ENCODE measurements at places on chromosomes 1 and 21.

- no peak for DNase-seq
These were observed 22.1 kb downstream of the UCK2 start for GRCh38 chr1:165849353-165850133.

- no peak for DNase-seq
These were observed 1.4 kb downstream of the ORC1 start for GRCh38 chr1:52402860-52403240.

GRCh38 chr1:41101950-41102607 lies 80.6 kb upstream of the SLFNL1 start:
- DNase-seq = no peak

DNA sequence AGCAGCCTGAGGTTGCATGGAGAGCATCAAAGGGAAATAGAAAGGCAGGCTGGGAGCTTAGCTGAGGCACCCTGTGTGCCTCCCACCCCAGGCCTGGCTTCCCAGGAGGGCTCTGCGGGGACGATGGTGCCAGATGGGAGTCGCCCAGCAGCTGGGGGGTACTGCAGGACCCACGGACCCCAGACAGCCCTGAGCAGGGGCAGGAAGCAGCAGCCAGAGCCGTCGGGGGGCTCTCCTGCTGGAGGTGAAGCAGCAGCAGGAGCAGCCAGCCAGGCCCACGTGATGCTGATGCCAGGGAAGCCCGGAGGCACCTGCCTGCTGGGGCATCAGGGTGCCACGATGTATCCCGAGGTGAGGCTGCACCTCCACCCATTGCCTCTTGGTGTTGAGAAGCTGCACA lies 20.4 kb downstream of the RAP1GAP start:
- no peak for DNase-seq

- DNase-seq = no peak
These were observed 22.6 kb upstream of the FCGR2A start for GRCh38 chr1:161482610-161483009.

- no peak for DNase-seq
These were observed 62.1 kb downstream of the GLUL start for GRCh38 chr1:182329471-182329870.

GRCh38 chr1:19091196-19091953 lies 118.7 kb downstream of the UBR4 start:
- no peak for DNase-seq

GRCh38 chr1:5597171-5597850 lies 394.9 kb downstream of the NPHP4 start:
- no peak for DNase-seq

- no peak for DNase-seq
These were observed 48.9 kb downstream of the CHML start for GRCh38 chr1:241591317-241591716.

- DNase-seq = no peak
These were observed 273.8 kb upstream of the ESRRG start for GRCh38 chr1:216997069-216997468.

- DNase-seq = no peak
These were observed 50.7 kb upstream of the EDARADD start for GRCh38 chr1:236343246-236343870.

DNA sequence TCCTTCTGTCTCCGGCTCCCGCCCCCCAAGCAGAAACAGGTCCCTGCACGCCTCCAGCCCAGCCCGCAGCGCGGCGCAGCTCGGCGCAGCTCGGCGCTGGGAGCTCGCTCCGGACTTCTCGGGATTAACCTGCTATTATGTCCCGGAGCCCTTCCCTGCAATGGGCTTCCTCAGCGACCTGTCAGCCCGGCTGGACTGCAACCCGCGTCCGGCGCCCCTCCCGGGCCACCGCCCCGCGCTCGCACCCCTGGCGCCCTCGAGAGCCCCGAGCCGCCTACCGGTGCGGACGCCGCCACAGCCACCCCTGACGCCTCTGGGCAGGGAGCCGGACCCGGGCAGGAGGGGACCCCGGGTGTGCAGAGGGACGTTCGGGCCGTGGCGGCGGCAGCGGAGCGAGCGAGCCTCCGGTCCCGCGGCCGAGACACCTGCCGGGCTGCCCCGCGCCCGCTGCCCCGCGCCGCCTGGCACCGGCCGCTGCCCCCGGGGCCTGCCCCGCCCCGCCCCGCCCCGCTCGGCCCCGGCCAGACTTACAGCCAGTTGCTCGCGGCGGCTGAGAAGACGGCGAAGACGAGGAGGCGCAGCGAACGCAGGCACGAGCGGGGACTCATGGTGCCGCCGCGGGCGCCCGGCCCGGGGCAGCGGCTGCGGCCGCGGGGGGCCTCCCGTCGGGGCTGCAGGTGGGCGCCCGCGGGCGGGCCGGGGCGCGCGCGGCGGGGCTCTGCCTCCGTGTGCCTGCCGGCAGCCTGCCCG lies 407 bp downstream of the WNT4 start:
- no peak for DNase-seq

DNA sequence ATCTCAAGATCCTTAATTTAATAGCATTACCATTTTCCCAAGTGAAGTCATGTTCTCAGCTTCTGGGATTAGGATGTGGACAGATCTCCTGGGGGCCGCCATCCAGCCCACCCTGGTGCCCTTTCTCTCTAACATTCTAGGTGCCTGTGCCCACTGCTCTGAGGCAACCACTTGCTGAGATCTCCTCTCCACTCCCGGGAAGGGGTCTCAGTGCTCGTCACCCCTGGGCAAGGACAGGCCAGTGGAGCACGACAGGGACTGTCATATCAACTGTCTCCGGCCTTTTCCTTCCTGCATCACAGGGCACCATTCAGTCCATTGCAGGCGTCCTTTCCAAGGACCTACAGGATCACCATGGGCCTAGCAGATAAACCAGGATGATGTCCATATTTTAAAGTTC lies 304.8 kb downstream of the AJAP1 start:
- DNase-seq = no peak

GRCh38 chr1:111190931-111191451 lies 9.5 kb downstream of the DENND2D start:
- DNase-seq = no peak

DNA sequence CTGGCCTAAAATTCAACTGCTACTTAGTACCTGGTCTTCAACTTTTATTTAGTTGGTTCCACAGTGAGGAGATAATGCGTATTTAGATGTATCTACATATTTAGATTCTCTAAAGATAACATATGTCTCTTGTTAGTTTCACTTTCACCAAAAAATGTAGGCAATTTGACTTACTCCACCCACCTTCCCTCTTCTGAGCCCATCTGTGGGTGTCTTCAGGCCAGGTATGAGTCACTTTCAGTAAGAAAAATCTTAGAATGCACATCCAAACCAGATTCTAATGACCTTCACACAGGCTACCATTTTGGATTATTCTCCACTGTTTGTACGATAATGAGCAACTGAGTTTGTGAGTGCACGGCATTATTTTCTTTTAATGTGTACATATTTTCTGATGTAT lies 501.7 kb downstream of the NEGR1 start:
- DNase-seq = no peak

DNA sequence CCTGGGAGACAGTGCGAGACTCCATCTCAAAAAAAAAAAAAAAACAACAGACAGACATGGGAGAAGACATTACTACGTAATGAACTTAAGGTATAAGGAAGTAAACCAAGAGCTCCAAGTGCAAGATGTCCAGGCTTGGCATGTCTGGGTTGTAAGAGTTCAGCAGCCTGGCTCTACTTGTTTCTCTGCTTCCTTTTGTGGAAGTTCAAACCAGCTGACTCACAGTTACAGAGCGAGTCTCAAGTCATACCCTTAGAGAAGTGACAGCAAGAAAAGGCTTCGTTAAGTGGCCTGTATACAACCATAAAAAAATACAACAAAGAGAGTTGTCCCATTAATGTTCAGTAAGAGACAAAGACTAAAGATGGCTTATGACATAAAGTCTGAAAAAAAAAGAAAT lies 1.3 kb downstream of the RIT1 start:
- no peak for DNase-seq

GRCh38 chr1:59156526-59157199 lies 140.2 kb upstream of the FGGY start:
- DNase-seq = no peak

GRCh38 chr1:202852163-202852904 lies 36.6 kb downstream of the RABIF start:
- DNase-seq = no peak

GRCh38 chr1:202124142-202124541 lies 1.4 kb downstream of the GPR37L1 start:
- no peak for DNase-seq

- DNase-seq = no peak
These were observed 26.4 kb upstream of the LRRC8D start for GRCh38 chr1:89794406-89794805.

- no peak for DNase-seq
These were observed 1.8 kb downstream of the KRTAP10-1 start for GRCh38 chr21:44537930-44538911.

GRCh38 chr1:2352341-2352896 lies 38.9 kb downstream of the MORN1 start:
- DNase-seq = no peak

DNA sequence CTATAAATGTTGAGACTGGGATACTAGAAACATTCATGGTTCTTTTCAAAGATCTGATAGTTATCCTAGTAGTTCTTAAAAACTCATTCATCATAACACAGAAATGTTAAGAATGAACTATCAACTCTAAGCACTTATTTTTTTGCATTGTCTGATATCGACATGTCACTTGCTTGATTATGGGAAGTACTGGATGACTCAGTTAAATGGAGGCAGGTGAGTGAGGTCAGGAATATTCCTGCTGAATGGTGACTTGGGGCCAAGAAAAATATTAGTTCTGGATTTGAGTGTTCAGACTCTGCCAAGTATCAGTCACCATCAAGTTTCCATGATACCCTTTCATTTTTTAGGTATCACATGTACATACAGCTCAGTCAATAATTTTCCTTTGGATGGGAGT lies 63.6 kb downstream of the NEK7 start:
- DNase-seq = no peak

- no peak for DNase-seq
These were observed 25.5 kb downstream of the CAPN9 start for GRCh38 chr1:230772457-230773395.

- DNase-seq = no peak
These were observed 138.5 kb downstream of the CLIC6 start for GRCh38 chr21:34807146-34807880.

GRCh38 chr1:28601696-28602095 lies 9.6 kb downstream of the RAB42 start:
- DNase-seq = no peak

- no peak for DNase-seq
These were observed 23.9 kb downstream of the CD2 start for GRCh38 chr1:116777831-116778830.

DNA sequence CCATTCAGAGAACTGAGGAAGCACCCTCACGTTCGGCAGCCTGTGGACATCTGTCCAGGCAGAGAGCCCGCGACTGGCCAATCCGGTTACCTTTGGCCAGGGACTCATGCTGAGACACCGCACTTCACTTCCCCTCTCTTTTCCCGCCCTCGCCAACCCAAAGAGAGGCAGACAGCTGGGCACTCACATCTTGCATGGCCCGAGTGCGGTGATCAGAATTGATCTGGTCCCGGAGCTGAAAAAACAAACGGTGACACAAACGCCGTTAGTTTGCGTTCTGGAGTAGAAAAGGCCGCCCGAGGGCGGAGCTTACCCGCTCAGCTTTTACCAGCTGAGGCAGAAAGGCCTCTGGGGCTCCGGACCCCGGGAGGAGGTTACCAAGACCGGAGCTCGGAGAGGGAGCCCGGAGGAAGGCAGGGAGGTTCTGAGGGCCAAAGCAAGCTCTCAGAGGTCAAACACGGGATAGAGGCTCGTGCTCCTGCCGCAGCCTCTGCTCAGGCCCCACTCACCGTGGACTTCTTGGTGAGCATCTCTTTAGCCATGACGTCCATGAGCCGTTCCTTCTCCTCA lies 376 bp downstream of the SF3A3 start:
- no peak for DNase-seq

DNA sequence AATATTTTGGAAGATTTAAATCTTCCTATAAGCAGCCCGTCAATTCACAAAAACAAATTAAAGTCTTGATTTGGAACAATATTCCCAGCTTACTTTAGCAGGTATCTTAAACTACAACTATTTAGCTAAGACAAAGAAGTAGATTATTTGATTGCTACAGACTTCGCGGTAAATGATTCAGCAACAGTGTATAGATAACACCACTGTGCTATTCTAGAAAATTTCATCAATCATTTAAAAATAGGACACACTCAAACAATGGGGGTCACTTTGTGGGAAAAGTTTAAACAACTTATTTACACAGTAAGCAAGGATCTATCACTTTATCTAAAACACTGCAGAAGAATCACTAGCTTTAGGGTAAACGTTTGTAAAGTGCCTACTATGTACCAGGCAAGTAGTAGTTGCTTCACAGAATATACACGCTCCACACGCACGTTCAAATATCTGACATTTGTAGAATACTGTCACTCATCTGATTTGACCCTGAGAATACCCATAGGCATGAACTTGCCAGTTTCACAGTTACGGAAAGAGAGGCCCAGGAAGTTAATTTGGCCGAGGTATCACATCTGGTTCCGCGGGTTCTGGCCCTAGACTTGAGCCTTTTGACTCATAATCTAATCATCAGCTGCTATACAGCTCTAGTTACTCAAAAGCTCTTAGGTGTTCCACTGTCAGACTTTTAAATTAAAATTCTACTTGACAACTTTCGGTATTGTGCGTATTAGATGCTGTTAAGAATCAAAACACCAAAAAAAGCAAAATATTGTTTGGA lies 876 bp downstream of the DENND2C start:
- DNase-seq = no peak

- DNase-seq = no peak
These were observed 481.1 kb upstream of the USP24 start for GRCh38 chr1:55696181-55696754.

- DNase-seq = no peak
These were observed 33.4 kb upstream of the IFFO2 start for GRCh38 chr1:18989896-18990295.

DNA sequence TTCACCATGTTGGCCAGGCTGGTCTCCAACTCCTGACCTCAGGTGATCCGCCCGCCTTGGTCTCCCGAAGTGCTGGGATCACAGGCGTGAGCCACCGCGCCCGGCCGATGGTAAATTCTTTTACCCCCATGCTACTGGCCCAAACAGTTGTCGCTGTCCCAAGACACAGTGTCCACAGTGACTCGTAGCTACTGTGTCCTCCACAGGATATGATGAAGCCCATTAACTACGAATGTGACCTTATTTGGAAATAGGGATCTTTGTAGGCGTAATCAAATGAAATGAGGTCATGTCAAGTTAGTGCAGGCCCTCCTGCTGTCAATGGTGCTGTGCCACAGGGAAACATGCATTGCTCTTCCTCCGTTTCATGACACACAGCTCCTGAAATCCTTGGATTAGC lies 8.5 kb downstream of the FNDC10 start:
- no peak for DNase-seq

DNA sequence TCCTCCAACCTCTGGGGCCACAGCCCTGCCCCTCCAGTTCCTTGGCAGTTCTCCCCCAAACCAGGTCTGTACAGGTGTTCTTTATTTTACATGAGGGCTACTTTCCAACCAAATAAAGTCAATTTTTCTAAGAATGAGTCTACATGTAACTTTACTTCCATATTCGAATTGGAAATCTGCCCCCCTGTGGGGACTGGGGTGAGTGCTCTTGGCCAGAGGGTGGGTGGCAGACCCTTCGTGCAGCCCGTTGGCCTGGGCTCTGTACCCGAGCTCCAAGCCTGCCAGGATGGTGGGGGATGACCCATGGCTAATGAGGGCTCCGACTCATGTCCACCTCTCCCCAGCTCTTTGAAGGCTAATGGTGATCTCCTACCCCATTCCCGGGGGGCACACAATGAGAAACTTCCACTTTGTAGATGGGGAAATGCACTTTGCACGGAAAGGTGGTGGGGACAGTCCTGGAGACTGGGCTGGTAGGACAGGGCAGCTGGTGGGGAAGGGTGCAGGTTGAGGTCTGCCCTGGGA lies 589 bp upstream of the CATSPER4 start:
- DNase-seq = no peak

Measured in cerebellar nuclear complex (tissue), 1 donor.